SK-N-SH (cell line): ENCODE measurements at places on chromosomes 12 and 14.

DNA sequence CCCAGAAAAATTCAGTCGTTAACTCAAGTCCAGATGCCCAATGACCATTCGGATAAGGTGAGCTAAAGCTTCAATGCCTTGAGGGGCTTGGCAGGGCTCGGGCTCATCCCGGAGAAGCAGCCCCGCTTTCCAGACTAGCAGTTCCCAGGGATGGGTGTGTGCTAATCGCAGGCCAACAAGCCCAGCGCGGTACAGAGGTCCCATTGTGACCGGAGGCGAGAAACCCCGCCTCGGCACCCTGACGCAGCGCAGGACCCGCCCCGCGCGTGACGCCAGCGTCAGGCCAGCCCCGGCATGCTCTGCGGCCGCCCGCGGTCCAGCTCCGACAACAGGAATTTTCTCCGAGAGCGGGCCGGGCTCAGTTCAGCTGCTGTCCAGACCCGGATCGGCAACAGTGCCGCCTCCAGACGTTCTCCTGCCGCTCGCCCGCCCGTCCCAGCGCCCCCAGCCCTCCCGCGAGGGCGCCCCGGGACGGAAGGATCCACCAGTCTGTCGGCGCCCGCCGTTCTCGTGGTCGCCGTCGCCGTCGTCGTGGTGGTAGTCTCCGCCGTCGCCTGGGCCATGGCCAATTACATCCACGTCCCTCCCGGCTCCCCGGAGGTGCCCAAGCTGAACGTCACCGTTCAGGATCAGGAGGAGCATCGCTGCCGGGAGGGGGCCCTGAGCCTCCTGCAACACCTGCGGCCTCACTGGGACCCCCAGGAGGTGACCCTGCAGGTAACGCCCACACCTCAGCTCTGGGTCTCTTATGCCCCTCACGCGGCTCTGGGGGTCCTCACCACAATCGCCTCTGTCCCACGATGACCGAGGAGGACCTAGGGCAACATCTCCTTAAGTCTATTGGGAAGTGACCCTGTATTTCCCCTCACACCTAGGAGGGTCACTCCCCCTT, at the start of gene ETNK1:
Gene ETNK1 (plus strand): TSS at position 302 of the 892 bp plus-strand sequence. CDS start 260 bp downstream, at position 562.
- peak; percentile 91 for DNase-seq

GRCh38 chr12:46480724-46481123, 108.2 kb upstream of the SLC38A2 start:
- no peak for DNase-seq

DNA sequence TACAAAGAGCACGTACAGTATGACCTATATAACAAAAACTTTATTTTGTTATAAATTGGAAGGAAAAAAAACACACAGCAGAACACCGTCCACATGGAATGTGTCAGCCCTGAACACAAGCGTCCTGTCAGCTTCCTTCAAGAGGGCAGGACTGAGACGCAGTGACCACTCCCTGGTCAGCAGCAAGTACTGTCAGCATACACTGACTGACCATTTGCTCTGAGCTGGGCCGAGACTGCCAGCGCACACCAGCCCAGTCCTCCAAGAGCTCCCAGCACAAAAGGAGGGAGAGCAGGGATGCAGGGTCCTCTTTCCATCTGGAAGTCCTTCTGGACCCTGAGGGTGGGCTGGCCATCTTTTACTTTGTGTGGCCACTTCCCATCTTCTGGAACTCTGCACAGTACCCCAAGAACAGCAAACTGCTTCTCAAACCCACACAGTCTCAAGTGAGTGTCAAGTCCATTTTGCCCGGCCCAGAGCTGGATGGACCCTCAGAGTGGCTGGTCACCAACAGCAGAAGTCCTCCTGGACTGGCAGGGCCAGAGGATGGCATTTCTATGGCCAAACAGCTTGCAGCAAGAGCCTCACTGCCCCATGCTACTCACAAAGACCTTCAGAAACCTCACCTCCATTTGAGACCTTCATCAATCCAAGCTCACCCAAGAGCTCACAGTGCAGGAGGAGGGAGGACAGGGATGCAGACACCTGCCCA, 11.7 kb downstream of the CCDC88C start:
- DNase-seq: no peak

- DNase-seq: no peak
These were observed 188.9 kb downstream of the PPFIA2 start for GRCh38 chr12:81570234-81570633.

- DNase-seq: no peak
These were observed 72.8 kb upstream of the NPAS3 start for GRCh38 chr14:32865827-32866376.

GRCh38 chr12:49015196-49015595, 3.4 kb downstream of the PRKAG1 start:
- DNase-seq: no peak

DNA sequence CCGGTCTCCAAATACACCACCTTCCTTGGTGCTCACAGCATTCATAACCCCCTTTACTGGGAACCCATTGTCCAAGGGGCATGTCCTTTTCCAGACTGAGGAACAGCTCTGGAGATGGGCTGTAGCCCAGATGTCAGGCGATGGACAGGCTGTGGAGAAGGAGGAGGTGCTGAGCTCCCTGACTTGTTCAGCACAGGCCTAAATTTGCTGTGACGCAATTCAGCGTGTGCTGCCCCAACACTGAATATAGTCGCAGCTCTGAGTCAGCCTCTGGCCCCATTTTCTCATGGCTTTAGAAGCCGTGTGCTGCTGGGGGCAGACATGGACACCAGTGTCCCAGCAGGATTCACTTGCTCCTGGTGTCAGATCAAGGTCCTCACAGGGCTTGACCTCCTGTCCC, 269.1 kb downstream of the EMP1 start:
- DNase-seq: no peak

GRCh38 chr14:96741151-96741977, 55.8 kb upstream of the VRK1 start:
- DNase-seq: peak; percentile 91

- peak; percentile 70 for DNase-seq
These were observed 4.1 kb downstream of the CD163L1 start for GRCh38 chr12:7439579-7440505.

GRCh38 chr14:69090187-69090789, 62.6 kb downstream of the DCAF5 start:
- DNase-seq: peak; percentile 32

GRCh38 chr14:74195623-74196022, 43.6 kb upstream of the VSX2 start:
- no peak for DNase-seq

DNA sequence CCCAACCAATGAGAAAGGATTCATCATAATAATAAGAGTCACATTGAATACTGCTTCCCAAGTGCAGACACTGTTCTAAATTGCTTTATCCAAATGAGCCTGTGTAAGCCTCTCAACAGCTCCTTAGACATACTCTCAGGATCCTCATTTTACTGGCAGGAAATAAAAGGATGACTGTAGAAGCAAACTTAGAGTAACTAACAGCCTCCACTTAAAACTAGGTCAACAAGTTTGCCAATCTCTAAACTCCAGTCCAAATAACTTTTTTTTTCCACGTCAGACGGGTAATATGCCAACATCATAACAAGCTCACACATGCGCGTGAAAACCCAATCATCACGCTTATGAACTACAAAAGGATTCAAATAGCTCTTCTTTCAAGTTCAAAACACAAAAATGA, 15.3 kb upstream of the DPF3 start:
- no peak for DNase-seq

GRCh38 chr14:32934881-32935633, 3.6 kb upstream of the NPAS3 start:
- DNase-seq: no peak

DNA sequence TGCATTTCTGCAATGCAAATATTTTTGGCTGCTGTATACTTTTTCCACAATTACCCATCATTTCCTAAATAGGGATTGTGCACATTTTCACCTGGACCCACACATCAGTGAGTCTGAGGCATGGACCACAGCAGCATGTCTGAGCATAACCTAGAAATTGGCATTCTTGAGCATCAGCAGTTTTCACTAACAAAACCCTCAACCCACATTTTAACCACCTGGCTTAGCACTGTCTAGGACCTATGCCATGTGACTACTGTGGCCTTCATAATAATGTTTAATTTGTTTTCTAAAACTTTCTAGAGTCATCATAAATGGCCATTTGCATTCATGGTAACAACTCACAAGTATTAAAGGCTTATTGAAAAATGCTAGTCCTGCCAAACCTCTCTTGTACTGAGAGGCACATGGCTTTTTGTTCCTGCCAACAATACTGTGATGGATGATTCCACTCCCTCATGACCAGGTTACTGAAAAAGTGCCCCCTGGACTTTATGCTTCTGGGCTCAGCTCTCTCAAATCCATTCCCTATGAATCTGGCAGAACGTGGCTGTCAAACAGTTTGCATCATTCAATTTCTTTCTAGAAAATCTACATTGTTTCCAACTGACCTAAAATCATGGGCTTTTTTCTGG, 240.0 kb downstream of the MDGA2 start:
- no peak for DNase-seq

DNA sequence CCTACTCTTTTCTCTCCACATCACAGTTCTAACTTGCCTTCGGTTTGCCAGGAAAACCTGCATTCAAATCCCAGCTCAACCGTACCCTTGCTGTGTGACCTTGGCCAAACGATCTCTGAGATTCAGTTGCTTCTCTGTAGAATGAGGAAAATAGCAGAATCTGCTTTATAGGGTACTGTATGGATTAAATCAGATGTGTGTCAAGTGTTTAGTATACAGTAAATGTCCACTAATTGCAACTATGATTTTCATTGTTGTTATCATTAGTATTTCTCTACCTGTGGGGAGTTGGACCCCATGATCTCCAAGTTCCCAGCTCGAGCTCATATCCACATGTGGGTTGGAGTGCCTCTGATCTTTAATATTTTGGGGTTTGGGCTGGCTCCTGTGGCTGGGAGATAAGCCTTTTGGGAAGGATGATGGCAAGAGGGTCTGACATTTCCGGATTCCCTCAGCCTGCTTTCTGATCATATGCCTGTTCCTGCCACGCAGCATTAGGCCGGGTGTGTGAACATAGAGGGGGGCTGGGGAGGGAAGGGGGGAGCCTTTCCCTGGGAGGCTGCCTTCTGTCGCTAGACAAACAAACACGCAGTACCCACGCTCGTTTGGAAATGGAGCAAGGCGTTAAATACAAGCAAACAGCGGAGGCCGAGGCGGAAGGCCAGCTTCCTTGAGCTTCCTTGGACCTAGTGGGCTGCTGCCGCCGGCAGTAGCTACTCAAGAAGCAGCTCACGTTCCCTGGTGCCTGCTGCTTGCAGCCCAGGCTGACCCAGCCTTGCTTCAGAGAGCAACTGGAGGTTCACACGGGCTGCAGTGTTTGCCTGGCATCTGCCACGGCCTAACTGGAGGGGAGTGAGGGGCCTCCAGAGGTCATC, 213.5 kb upstream of the LHX5 start:
- no peak for DNase-seq

DNA sequence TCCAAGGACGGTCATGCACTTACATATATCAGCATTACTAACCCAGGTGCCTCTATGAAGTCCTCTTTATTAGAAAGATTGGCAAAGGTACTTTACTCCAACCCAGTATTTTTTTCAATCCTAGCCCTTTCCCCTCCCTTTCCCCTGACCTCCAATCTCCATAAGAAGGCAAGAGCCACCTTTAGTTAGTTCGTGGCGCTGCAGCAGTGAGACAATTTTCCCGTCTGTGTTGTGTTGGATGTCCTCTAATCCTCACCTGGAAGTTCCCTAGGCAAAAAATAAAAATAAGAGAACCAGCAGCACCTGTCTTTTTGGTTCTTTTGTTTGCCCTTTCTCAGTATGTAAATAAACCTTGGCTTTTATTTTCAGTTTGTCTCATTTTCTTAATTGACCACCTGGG, 439.6 kb upstream of the LRFN5 start:
- no peak for DNase-seq

GRCh38 chr12:94970560-94970959, 32.9 kb downstream of the NDUFA12 start:
- DNase-seq: no peak

GRCh38 chr14:93859957-93860356, 67.2 kb upstream of the FAM181A start:
- DNase-seq: peak; percentile 48

- no peak for DNase-seq
These were observed 74.9 kb downstream of the PCNX1 start for GRCh38 chr14:70982200-70982599.

DNA sequence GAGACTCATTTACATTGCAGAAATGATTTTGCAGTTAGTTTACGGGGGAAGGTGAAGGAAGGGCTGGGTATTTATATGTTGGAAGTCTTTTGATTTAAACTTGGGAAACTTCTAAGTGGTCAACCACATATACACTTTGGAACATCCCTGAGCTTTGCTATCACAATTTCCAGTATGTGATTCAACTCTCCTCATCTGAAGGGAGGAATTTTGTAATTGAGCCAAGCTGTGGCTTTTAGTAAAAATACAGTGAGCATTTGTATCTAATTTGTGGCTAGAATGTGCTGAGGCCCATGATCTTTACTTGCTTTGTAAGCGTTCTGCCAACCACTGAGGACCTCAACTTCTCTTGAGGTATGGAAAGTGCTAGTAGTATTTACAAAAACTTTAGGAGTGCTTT, 235.0 kb upstream of the PDZRN4 start:
- DNase-seq: no peak

DNA sequence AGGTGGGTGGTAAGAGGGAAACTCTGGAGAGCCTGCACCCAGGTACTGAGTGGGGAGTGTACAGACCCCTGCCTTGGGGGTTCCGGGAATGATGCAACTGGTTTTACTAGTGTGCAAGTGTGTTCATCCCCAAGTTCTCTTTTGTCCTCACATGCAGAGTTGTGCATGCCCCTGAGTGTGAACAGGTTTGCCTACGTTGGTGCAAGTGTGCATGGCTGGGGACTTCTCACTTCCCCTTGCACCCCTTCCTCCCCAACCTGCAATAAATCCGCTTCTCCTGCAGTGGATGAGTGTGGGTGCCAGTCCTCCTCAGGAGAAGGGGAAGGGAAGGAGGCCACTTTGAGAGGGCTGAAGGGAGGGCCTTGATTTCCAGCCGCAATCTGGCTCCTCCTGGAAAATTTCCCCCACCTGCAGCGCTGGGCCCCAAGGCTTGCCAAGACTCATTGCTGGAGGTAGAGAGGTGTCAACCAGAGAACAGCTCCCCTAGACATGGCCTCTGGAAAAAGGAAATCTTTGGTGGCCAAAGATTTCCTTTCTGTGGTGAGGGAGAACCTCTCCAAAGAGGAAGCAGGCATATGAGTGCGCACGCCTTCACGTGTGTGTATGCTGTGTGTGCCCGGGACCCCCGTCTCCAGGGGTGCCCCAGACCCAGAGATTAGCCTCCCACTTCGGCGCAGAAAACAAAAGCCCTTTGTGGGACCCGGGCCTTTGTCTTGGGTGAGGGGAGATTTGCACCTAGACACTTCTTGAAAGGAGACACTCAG, 5.5 kb downstream of the AQP2 start:
- DNase-seq: no peak

DNA sequence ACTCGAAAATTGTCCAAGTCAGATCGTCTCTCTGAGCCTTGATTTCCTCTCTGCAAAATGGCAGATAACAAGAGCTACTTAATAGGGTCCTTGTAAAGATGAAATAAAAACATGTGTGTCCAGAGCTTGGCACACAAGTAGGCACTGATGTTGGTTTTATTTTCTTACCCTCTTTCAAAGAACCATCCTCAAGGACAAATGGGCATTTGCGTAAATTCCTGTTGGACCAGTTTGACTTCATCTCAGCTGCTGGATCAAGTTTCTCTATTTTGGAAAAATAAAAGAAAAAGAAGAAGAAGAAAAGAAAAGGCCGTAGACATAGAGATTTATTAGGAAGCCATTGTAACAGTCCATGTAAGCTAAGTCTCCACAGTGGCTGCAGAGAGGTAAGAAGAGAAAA, 47.2 kb downstream of the MAP1LC3B2 start:
- DNase-seq: no peak
